NCI-H187 treated with DMSO at 0.1 percent for 48 hours (cell line): ENCODE measurements at places on chromosomes 12 and 14.
A peak's percentile ranks its signal among the peaks of the same experiment; 100 is the strongest.

GRCh38 chr14:98886982-98887381, 385.0 kb downstream of the BCL11B start:
- no peak for DNase-seq

- DNase-seq = no peak
Observed at GRCh38 chr14:53996041-53996440, 39.4 kb upstream of the BMP4 start.

- no peak for DNase-seq
Observed at GRCh38 chr12:92495108-92495507, 207.7 kb upstream of the PLEKHG7 start.

- no peak for DNase-seq
Observed at GRCh38 chr14:75702616-75703261, 41.7 kb downstream of the TTLL5 start.

GRCh38 chr12:57182918-57183575, 33.5 kb upstream of the NXPH4 start:
- DNase-seq = peak; percentile 22

GRCh38 chr12:39006286-39006685, 100.9 kb upstream of the CPNE8 start:
- DNase-seq = no peak

GRCh38 chr12:15527201-15528080, 205.1 kb downstream of the PTPRO start:
- DNase-seq = no peak

DNA sequence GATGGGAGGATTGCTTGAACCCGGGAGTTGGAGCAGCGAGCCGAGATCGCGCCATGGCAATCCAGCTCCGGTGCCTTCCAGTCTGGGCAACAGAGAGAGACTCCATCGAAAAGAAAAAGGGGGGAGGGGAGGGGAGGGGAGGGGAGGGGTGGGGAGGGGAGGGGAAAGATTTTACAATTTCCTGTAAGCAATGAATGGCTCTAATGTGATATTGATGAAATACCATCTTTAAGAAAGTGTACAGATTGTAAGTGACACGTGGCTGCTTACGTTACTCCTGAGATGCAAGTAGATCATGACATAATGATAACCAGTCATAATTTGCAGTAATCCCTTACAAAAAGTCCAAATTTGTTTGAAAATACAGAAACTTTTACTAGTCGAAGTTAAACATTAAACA, 1.4 kb downstream of the SLC25A21 start:
- DNase-seq = no peak

- no peak for DNase-seq
Observed at GRCh38 chr12:131049002-131049401, 95.3 kb downstream of the ADGRD1 start.

DNA sequence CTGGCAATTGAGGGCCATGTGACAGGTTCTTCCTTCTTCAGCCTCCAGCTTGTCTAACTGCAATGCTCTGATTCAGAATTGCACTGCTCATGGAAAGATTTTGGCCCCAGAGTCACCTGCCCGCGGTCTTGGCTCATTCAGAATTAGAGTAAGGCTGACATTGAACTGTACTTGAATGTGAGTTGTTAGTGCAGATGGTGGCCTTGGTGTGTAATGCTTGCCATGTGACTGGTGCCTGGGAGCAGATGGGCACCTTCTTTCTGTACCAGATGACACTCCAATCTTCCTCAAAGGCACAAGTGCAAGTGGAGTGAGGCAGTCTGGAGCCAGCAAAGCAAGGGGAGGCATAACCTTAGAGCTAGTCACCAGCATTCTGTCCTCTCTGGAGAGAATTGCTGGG, 36.5 kb upstream of the ANO4 start:
- no peak for DNase-seq

GRCh38 chr14:77037938-77038568, 9.5 kb upstream of the IRF2BPL start:
- DNase-seq = no peak

DNA sequence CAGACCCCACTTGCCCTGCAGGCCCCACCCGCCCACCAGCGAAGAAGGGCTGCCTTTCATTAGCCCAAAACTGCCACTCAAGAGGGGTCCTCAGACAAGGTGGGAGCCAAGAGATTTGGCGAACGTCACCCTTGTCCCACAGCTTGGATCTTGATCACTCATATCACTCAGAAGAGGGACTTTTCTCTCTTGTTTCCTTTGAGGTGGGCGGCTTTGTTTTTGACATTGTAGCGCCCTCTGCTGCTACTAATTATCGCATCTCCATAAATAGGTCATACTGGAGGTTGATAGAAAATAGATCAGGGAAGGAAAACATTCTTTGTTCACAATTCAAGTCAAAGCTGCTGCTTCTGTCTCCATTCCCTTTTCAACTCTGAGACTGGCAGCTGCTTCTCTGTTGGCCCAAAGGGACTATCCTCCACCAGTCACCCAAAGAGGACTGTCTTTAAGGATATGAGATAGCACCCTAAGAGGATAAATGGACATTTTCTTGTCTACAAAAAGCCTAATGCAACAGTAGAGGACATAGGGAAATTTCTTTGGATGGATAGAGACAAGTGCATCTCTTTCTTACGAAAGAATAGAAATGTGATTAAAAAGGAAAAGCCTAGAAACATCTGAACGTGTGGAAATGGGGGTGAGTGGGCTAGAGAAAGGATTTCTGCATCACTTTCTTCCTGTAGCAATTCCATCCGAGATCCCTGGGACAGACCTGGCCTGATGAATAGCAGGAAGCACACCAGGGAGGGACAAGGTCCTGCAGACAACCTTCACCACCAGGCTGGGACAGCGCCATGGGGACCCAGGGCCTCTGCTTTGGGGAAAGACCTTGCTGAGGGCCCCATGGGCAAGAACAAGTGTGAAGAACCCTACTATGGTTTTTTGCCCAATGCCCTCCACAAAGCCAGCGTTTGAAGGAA, 115.8 kb downstream of the DAD1 start:
- no peak for DNase-seq

DNA sequence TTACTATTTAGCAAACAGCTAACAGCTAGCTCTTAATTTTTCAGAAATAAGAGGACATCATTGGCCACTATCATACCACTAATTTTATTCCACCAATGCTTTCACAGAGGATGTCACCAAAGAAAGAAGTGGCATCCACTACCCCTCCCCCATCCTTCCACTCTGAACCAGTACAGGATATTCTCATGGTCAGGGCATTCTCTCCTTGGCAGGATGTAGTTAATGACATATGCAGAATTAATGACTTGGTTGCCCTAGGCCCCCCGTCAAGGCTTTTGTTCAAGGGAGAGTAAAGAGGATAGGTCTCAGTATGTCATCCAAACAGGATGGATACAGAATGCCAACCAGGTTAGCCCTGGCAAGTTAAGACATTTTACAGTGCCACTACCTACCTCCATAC, 18.9 kb upstream of the NUP107 start:
- no peak for DNase-seq

DNA sequence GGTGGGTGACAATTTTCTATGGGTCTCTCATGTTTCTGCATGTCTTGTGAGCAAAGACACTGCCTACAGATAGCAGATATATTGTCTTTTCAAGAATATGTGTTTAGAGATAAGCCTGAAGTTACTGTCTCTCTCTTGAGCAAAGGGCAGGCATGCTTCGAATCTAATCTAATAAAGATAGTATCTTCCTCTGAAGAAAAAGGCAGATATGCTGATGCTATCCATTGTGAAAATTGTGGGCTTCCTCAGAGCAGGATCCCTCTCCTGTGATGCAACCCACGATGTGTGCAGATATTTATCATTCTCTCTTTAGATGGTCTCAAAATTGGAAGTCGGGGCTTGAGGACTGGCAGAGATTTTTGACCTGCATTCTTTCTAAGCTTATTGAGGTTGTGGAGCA, 187.0 kb downstream of the DACT1 start:
- DNase-seq = no peak

DNA sequence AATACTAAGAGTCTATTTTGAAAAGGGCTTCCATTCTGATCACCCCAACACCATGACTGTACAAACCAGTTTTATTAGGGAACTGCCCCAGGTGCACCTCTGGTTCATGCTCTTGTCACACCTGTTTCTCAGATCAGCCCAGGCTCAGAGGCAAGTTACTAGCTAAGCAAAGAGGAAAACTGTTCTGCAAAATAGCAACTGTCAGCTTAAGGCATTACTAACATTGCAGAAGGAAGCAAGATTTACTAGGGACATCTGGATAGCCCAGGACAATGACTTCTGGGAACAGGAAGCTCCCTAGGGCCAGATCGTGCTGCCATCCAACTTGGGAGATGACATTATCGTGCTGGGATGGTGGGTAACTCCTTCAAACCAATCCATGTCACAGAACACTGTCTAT, 30.1 kb downstream of the ANAPC7 start:
- DNase-seq = no peak

GRCh38 chr14:74475678-74476077, 17.4 kb downstream of the NPC2 start:
- DNase-seq = no peak

DNA sequence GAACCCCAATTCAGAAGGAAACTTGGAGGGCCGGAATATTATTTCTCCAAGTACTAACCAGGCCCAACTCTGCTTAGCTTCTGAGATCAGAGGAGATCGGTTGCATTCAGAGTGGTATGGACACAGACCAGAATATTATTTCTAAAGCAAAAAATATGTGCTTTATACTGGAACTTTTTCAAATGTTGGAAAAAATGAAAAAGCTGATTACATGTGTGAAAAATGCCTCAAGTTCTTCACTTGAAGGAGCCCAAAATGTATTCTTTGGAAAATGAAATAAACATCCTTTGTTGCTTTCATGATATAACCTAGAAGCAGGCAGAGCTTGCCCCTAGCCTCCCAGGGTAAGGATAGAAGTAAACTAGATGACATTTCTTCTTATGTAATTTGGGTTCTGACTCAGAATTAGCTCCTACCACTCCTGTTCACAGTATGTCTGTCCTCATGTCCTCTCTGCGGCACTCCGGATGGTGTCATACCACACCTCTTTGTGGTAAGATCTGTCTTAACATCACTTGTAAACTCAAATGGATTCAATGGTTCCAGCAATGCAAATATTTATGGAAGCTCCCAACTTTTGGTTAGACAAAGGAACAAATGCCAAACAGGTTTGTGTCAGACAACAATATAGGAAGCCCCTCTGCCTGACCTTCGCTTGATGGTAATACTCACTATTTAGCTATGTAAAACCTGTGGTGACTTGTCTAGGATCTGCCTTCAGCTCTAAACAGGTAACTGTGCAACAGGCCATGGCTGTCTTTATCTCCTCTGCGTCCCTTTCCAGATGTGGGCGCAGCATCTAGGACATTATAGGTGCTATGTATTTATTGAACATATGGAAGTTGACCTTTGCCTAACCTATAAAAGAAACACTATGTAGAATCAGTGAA, 178.5 kb downstream of the SSPN start:
- no peak for DNase-seq

DNA sequence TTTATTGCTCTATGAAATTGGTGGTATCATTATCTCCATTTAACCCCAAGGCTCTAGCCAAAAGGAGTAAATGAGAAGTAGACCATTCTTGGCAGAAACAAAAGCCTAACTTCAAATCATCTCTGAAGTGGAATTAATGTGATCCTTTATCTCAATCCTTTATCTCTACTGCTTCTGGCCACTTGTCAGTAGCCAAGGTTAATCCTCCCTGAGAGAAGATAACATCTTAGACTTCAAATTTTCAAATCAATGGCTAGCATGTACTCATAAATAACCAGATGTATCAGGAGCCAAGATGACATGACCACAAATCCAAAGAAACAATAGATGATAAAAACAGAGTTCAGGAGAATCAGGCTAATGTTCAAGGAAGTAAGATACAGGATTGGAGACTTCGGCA, 123.1 kb upstream of the RASSF8 start:
- DNase-seq = no peak

- no peak for DNase-seq
Observed at GRCh38 chr12:247271-247670, 15.4 kb downstream of the SLC6A13 start.

GRCh38 chr14:89588840-89589296, 171.8 kb upstream of the FOXN3 start:
- DNase-seq = no peak

- no peak for DNase-seq
Observed at GRCh38 chr12:124772289-124773170, 91.1 kb downstream of the SCARB1 start.

- peak; percentile 73 for DNase-seq
Observed at GRCh38 chr14:57982804-57983634, 117.1 kb upstream of the SLC35F4 start.

GRCh38 chr12:977156-977555, 13.9 kb upstream of the ERC1 start:
- DNase-seq = no peak

DNA sequence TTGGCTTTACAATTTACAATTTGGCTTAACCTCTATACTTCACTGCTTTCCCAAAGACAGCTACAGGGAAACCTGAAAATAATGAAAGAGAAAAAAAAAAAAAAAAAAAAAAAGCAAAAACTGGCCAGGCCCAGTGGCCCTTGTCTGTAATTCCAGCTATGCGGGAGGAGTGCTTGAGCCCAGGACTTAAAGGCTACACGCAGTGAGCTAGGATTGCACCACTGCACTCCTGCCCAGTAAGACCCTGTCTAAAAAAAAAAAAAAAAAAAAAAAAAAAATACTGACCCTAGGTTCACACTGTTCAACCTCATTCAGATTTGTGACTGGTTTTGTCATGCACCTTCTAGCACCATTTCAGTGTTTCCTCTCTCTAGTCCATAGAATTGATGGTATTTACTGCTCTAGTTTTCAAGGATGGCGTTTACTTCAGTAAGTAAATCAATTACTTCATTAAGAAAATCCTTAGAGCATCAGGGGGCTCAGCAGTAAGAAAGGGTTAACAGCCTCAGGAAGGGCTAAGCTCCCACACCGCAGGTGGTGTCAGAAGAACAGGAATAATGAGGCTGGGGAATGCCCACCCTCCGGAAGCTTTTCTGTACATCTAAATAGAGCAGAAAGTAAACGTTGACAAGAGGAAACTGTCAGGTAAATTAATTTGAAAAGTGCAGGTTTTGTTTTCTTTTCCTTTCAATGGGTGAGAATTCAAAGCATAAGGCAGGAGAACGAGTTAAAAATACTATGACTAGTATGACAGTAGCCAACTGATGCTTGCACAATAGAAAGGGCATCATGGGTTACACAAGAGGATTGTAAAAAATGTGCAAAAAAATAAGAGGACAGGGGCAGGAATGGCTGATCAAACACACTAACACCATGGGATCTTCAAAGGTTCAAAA, 115.0 kb upstream of the MDM1 start:
- DNase-seq = no peak

DNA sequence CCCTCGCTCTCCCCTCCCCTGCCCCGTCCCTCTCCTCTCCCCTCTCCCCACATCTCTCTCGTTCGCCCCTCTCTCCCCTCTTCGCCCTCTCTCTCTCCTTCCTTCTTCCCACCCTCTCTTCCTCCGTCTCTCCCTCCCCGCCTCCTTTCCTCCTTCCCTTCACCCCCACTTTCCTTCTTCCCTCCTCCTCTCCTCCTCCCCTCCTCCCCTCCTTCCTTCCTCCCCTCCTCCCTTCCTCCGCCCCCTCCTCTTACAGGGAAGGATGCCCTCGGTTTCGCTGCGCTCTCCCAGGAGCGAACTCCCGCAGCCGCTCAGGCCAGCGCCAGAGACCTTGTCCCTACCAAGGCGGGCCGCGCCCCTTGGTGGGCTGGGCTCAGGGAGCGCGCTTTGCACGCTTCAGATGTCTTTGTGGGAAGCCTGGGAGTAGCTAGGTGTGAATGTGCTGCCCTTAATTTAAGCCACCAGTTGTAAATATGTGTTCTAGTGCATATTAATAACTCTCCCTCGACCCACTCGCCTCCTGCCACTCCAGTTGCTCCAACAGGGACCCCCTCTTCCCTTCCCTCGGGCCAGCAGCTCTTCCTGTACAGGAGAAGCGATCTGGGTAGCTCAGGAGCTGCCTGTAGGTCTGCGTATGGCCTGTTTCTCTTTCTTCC, 13.3 kb upstream of the MAP3K9 start:
- DNase-seq = no peak

- no peak for DNase-seq
Observed at GRCh38 chr14:36659010-36659821, 2.4 kb upstream of the PAX9 start.
